A549 treated with GW870086 at 1 μM for 4 hours (cell line): ENCODE measurements at places on chromosomes 7 and 10. TPM values are rescaled to one million over a fixed set of nuclear protein-coding genes. Genes with fewer than 3 reads are reported as not detected.

Gene GRM3
- not detected in 5 replicates for total RNA-seq

Gene SPDYE8
- not detected in 5 replicates for total RNA-seq

Gene SEMA3A
- total RNA-seq, result 3.5 to 5.8 TPM (median 5.1 TPM) in 5 replicates

Gene OR6B1
- not detected in 5 replicates for total RNA-seq

Gene LIPN
- not detected in 5 replicates for total RNA-seq

Gene PPP1R9A
- total RNA-seq, result 2.1 to 4.0 TPM (median 3.8 TPM) in 5 replicates

Gene PON1
- 0.64 to 1.1 TPM (median 0.80 TPM) in 5 replicates for total RNA-seq

Gene ITIH2
- 0.23 to 0.42 TPM (median 0.31 TPM) in 5 replicates for total RNA-seq

Gene NSMCE4A
- total RNA-seq, result 59.4 to 67.1 TPM (median 64.5 TPM) in 5 replicates

Gene CAMK2G
- 14.6 to 18.9 TPM (median 17.5 TPM) in 5 replicates for total RNA-seq

Gene UPK3BL1
- total RNA-seq, result 8.5 to 20.2 TPM (median 12.7 TPM) in 5 replicates

Gene STEAP4
- total RNA-seq, result 0.02 TPM in 1 of 5 replicates, not detected in the others
